ENCODE measurements at places on chromosomes 1 and 21. TPM values are rescaled to one million over a fixed set of nuclear protein-coding genes. Genes with fewer than 3 reads are reported as not detected.
A peak's percentile ranks its signal among the peaks of the same experiment; 100 is the strongest.

DNA sequence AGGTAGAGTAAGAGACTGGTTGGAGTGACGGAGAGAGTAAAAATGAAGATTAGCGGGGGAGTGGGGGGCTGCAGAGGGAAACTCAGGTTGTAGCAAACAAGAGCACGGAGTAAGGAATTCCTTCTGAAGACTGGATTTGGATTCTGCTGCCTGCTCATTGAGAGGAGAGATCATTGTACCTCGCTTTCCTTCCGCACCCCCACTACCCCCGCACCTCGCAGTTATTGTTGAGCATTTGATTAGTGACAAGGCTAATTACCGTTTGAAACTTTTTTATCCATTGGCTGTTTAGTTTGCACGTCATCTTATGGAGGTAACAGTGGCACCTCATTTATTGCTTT is 463 bp downstream of the PRPF3 start:
- peak overlapping the region; percentile 1 for H3K27ac ChIP-seq
- H3K36me3 ChIP-seq = peaks cover 12% of the 10 kb centered on the region
- no peak for DNase-seq
- peak overlapping the region; percentile 100 for H3K4me3 ChIP-seq
- no peaks in the 10 kb centered on the region for H3K27me3 ChIP-seq
- no peaks in the 10 kb centered on the region for H3K4me1 ChIP-seq

DNA sequence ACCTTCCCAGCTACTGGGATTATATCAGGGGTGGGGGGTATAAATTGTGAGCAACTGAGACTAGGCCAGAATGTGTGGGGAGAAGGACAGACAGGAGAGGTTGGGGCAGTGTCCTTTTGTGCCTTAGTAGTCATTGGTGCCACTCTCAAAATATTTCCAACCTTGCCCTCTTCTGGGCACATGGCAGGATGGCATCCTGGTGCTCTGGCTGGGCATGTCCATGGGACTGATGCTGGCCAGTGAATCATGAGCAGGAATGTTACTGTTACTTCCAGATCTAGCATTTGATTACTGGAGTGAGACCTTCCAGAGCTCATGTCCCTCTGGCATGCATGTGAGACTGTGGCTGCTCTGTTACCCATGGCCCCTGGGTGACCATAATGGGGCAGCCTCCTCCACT is 151.2 kb downstream of the MATN1 start:
- no peaks in the 10 kb centered on the region for H3K36me3 ChIP-seq
- no peak overlapping the region for H3K4me3 ChIP-seq
- no peak overlapping the region for H3K27ac ChIP-seq
- H3K4me1 ChIP-seq = no peaks in the 10 kb centered on the region
- DNase-seq = no peak

- H3K27ac ChIP-seq = no peak overlapping the region
- H3K4me3 ChIP-seq = no peak overlapping the region
- no peaks in the 10 kb centered on the region for H3K4me1 ChIP-seq
- DNase-seq = no peak
Measured at GRCh38 chr1:154657556-154657955, 49.6 kb upstream of the ADAR start.

- peaks cover 33% of the 10 kb centered on the region for H3K36me3 ChIP-seq
- H3K4me3 ChIP-seq = no peak overlapping the region
- DNase-seq = no peak
Measured at GRCh38 chr1:155933591-155934096, 569 bp downstream of the KHDC4 start.

The PEAR1 gene
- 0.39 TPM for total RNA-seq

- no peaks in the 10 kb centered on the region for H3K4me1 ChIP-seq
- H3K36me3 ChIP-seq = no peaks in the 10 kb centered on the region
- DNase-seq = no peak
- no peak overlapping the region for H3K27ac ChIP-seq
Measured at GRCh38 chr1:219784660-219785381, 143.5 kb downstream of the SLC30A10 start.

GRCh38 chr1:217456261-217456660 is 174.6 kb downstream of the GPATCH2 start:
- no peak overlapping the region for H3K27ac ChIP-seq
- DNase-seq = no peak
- H3K36me3 ChIP-seq = no peaks in the 10 kb centered on the region
- H3K4me3 ChIP-seq = no peak overlapping the region

DNA sequence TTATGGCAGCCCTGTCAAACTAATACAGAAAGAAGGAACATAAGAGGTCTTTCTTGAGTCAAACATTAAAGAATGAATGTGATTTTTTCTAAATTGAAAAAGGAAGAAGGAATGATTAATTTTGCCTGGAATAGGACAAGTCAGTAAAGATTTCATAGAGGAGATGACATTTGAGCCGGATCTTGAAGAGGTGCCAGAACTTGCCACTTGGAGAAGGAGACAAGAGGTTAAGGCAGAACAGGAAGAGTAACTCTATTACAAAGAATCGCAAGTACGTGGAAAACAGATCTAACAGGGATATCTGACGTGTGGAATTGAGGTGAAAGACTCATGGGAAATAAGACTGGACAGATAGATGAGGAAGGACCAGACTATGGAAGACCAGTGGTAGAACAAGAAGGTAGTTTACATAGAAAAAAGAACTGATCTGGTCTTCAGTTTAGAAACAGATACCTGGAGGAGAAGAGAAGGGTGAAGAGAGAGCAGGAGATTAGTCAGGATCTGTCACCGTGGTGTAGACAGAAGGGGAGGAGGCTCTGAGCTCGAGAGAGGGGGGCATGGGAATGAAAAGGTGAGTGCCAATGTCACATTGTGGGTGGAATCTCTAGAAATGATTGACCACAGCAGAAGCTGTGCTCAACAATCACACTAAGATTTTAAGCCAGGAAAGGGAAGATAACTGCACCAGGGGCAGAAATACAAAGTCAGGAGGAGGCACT is 32.5 kb downstream of the RHOU start:
- H3K4me3 ChIP-seq = no peak overlapping the region
- H3K36me3 ChIP-seq = no peaks in the 10 kb centered on the region
- no peaks in the 10 kb centered on the region for H3K27me3 ChIP-seq
- no peak overlapping the region for H3K27ac ChIP-seq

- H3K27ac ChIP-seq = no peak overlapping the region
- peak overlapping the region; percentile 74 for H3K4me3 ChIP-seq
- H3K27me3 ChIP-seq = peaks cover 3% of the 10 kb centered on the region
- peak; percentile 82 for DNase-seq
- peaks cover 17% of the 10 kb centered on the region for H3K4me1 ChIP-seq
Measured at GRCh38 chr1:156706657-156707416, 1.5 kb upstream of the CRABP2 start.

The RGS7 gene
- 2.0 TPM for total RNA-seq

DNA sequence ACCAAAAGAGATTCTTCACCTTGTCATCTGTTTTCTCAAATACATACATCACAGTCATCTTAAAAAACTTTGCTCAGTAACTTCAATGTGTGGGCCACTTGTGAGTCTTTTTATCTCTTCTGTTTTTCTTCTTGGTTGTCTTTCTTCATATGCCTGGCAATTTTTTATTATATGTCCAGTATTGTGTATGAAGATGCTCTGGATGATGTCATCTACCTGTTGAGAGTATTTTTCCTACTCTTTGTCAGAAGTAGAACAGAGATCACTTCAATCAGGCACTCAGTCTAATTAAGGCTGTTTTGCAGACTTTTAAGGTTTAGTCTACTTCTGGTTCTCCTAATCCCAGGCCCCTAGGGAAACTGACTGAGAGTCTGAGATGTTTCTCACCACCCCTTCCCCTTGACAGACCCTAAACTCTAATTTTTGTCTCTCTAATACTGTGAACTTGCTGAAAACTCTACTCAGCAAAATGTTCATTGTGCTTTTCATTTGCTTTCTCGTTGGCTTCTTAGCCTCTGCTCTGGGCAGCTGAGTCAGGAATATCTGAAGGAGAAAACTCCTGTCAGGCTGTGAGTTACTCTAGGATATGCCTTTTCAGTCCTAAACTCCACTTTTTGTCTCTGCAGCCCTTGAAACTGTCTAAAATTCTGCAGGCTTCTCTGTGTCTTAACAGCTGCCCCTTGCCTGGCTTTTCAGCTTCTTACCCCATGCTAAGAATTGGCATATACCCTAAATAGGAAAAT is 33.0 kb upstream of the DNAJC6 start:
- H3K4me1 ChIP-seq = peaks cover 10% of the 10 kb centered on the region
- no peaks in the 10 kb centered on the region for H3K36me3 ChIP-seq
- H3K27ac ChIP-seq = no peak overlapping the region
- no peak for DNase-seq

GRCh38 chr1:80639777-80640533 is 1160.8 kb upstream of the ADGRL2 start:
- H3K4me3 ChIP-seq = no peak overlapping the region
- no peak for DNase-seq
- no peak overlapping the region for H3K27ac ChIP-seq
- no peaks in the 10 kb centered on the region for H3K36me3 ChIP-seq
- H3K27me3 ChIP-seq = no peaks in the 10 kb centered on the region
- H3K4me1 ChIP-seq = no peaks in the 10 kb centered on the region

- no peaks in the 10 kb centered on the region for H3K27me3 ChIP-seq
- no peaks in the 10 kb centered on the region for H3K4me1 ChIP-seq
- no peak for DNase-seq
- H3K36me3 ChIP-seq = no peaks in the 10 kb centered on the region
Measured at GRCh38 chr1:198628067-198628455, 10.8 kb upstream of the PTPRC start.

The GPR37L1 gene
- total RNA-seq = 0.11 TPM

GRCh38 chr1:206931709-206932108 is 10.0 kb upstream of the FCMR start:
- H3K36me3 ChIP-seq = no peaks in the 10 kb centered on the region
- peak; percentile 61 for DNase-seq
- no peak overlapping the region for H3K4me3 ChIP-seq
- no peaks in the 10 kb centered on the region for H3K4me1 ChIP-seq
- H3K27me3 ChIP-seq = no peaks in the 10 kb centered on the region

The HSPA6 gene
- total RNA-seq = not detected

Data from H9 (cell line).